ENCODE measurements at places on chromosomes 13 and 19.

DNA sequence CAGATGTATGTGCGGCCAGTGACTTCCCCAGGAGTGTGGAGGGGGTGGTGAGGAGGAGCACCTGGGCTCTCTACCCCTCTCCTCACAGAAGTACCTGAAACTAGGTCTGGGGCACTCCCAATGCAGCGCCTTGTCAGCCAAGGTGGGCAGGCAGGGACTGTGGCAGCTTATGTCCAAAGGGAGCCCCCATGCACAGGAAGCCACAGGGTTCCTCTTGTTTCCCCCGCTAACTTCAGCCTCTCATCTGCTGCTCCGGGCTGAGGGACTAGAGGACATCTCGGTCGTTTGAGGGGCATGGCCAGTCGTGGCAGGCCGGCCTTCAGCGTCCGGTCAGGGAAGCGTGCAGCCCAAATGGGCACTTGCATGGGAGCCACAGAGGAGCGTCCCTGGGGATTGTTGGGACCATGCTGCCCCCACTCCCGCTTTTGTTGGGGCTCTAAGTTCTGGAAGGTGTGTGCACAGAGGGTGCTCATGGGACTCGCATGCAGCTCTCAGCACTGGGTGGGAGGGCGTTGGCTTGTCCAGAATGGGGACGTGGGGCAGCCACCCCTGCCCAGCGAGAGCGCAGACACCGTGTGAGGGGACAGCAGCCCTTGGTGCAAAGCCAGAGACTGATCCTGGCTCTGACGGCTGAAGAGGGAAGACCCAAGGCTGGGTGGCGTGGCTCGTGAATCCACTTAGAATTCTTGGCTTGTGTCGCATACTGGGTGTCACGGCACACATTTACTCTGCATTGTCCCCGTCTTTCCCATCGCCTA lies 16.6 kb upstream of the NPAS1 start:
- no peak for DNase-seq

DNA sequence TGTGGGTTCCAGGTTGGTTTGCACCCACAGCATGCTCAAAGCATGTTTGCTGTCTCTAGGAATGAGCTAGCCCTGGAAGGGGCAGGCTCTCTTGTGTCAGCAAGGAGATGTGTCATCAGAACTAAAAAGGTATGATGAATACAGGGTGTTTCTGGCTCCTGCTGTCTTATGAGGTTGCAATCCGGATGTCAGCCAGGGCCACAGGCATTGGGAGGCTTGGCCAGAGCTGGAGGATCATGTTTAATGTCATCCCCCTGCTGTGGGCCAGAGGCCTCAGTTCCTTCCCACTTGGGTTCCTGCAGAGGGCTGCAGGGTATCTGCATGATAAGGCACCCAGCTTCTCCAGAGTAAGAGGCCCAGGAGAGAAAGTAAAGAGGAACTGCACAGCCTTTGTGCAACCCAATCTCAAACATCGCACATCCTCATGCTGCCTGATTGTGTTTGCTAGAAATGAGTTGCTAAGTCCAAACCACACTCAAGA lies 193.6 kb downstream of the COL4A1 start:
- DNase-seq: no peak

GRCh38 chr13:102678339-102679107 lies 16.3 kb downstream of the METTL21C start:
- no peak for DNase-seq

DNA sequence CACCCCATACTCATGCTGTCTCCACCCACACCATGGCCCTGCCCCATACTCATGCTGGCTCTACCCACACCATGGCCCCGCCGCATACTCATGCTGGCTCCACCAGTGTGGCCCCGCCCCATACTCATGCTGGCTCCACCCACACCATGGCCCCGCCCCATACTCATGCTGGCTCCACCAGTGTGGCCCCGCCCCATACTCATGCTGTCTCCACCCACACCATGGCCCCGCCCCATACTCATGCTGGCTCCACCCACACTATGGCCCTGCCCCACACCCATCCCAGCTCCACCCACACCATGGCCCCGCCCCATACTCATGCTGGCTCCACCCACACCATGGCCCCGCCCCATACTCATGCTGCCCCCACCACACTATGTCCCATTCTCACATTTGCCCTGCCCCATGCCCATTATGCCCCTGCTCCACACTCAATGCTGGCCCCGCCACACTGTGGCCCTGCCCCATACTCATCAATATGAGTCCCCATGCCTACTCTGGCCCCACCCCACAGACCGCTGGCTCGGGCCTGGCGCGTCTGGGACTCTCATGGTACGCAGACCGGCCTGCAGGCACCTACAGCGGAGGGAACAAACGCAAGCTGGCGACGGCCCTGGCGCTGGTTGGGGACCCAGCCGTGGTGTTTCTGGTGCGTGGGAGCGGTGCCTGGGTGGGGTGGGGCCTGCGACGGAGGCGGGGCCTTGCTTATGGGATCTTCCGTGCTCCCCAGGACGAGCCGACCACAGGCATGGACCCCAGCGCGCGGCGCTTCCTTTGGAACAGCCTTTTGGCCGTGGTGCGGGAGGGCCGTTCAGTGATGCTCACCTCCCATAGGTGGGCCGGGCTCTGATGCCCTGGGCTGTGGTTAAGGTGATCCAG lies 3.7 kb upstream of the ARHGAP45 start:
- DNase-seq: no peak

DNA sequence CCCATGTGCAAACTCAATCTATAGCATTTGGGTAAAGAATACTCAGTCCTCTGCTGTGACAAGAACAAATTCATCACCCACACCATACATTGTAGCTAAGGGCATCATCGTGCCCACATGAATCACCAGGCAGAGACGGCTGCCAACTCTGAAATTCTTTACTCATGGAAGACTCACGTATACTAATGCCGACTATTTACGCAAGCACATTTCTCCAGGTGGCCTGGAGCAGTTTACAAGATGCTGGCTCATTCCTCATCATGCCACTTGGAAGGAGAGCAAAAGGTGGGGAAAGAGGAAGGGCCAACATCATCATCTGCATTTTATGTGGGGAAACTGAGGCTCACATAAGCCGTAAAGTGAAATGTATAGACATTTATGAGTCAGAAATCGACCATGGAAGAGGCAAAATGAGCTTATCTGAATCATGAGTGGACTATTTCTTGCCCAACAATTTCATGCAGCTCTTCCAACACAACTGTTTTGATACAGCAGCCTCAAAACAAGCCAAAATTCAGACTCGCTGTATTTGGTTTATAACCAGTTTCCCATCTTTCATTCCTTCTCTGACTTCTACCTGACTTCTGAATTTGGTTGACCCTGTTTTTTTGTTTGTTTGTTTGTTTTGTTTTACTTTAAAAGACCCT lies 213.9 kb upstream of the SERP2 start:
- DNase-seq: no peak

All from stimulated activated CD8-positive, alpha-beta memory T cell treated with anti-CD3 and anti-CD28 coated beads, Interleukin-12 subunit alpha, Interleukin-12 subunit beta, amount 100 ng/mL, for 4 hours (primary cell).